ENCODE measurements at places on chromosomes 11 and 22.

- DNase-seq = no peak
Measured at GRCh38 chr11:41245184-41245583, 214.3 kb downstream of the LRRC4C start.

- DNase-seq = no peak
Measured at GRCh38 chr11:132318421-132319157, 948.2 kb downstream of the NTM start.

DNA sequence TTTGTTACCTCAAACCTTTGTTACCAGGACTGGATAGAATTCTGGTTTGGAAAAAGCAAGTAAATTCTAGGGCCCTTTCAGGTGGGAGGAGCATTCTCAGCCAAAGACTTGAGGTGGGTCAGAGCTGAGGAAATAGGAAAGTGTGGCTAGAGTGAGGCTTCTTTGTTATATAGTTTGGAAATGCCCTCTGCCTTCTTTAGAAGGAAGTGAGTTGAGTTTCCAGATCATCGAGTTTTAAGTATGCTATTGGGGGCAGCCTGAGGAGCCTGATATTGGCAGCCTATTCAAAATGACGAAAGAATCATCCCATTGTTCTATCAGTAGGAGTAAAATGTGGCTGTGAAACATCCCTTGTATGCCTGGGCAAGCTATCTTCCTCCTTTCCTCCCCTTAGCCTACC, 134.1 kb downstream of the ARHGAP42 start:
- DNase-seq = no peak

GRCh38 chr11:15222777-15223176, 108.1 kb downstream of the INSC start:
- DNase-seq = no peak

DNA sequence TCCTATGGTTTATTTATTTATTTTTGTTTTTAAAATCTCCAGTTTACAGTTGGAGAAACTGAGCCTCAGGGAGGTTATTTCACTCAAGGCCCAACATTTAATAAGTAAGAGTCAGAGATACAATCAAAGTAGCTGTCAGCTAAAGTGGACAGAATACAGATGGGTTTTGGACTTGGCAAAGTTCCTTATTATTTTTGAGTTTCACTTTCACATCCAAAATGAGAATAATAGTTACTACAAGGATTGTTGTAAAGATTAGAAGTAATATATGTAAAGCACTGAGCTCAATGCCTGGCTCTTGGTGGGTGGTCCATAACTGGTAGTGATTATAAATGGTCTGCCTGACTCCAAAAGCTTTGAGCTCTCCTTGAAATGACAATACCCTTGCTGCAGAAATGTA, 87.5 kb upstream of the SESN3 start:
- no peak for DNase-seq

GRCh38 chr11:59807047-59807610, 3.4 kb downstream of the MRPL16 start:
- DNase-seq = no peak

DNA sequence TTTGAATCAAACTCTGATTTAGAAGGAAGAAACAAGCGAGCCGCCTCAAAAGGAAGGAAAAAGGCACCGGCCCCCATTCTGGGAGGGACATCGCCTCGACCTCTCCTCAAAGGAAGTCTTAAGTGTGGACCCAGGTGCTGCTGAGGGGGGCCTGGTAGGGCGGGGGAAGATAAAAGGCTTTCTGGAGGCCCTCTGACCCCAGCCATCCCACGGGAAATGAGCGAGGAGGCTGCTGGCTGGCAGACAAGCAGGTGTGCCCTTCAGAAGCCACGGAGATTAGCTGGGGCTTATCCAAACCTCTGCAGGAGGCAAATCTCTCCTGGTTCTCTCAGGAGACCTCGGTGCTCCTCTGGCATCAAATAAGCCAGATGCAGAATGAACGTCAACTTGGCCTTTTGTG, 171.4 kb upstream of the BLID start:
- no peak for DNase-seq

- no peak for DNase-seq
Measured at GRCh38 chr11:19578871-19579270, 133.8 kb upstream of the NAV2 start.

DNA sequence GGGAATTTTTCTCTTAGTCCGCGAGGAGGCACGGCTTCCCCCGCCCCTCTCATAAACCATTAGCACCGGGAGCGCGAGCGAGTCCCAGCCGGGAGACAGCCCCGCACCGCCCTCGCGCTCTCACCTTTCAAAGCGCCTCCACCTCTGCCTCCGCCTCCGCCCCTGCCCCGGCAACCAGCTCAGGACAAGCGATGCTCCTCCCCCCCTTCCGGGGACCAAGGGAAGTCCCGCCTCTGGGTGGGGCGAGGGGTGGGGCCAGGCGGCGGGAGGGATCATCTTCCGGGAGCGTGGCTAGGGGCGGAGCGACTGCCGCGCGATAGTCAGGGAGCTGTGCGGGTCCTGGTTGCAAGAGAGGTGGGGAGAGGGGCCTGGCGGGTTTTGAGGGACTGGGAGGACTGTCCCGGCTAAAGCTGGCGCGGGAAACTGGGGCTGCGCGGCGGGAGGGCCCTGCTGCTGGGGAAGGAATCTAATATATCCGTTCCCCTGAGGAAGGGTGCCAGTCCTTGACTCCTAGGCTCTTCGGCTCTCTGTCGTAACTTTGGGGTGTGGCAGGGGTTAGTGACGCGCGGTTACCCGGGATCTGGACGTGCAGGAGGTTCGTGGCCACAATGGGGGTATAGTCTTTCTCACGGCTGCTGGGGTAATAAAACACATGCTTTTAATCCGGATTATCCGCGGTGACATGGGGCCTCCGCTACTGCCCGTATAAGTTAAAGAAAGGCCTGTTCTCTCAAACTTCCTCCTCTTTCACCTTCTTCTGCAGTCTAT, at the start of the genes CCDC82 and JRKL:
TSS of gene CCDC82 (minus strand) at position 193 of the 768 bp plus-strand sequence. CDS start 5,165 bp downstream, outside the sequence.
TSS of gene JRKL (plus strand) at position 294 of the 768 bp plus-strand sequence. CDS start 637 bp downstream, outside the sequence.
- peak; percentile 99 for DNase-seq

DNA sequence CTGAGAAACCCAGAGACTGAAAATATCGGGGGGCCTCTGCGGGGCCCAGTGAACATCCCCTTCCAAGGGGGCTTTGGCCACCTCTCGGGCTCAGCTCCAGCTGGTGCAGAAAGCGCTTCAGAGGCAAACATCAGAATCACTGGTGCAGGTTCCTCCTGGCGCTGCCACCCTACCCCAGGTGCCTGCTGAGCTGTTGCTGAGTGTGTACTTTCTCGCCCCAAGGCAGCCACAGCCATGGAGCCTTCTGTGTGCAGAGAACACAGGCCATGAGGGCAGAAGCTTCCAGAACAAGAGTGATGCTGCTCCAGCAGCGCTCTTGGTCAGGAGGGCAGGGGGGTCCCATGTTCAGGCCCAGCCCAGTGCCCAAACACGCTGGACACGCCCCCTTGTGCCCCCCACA, 6.3 kb downstream of the DRD4 start:
- no peak for DNase-seq

DNA sequence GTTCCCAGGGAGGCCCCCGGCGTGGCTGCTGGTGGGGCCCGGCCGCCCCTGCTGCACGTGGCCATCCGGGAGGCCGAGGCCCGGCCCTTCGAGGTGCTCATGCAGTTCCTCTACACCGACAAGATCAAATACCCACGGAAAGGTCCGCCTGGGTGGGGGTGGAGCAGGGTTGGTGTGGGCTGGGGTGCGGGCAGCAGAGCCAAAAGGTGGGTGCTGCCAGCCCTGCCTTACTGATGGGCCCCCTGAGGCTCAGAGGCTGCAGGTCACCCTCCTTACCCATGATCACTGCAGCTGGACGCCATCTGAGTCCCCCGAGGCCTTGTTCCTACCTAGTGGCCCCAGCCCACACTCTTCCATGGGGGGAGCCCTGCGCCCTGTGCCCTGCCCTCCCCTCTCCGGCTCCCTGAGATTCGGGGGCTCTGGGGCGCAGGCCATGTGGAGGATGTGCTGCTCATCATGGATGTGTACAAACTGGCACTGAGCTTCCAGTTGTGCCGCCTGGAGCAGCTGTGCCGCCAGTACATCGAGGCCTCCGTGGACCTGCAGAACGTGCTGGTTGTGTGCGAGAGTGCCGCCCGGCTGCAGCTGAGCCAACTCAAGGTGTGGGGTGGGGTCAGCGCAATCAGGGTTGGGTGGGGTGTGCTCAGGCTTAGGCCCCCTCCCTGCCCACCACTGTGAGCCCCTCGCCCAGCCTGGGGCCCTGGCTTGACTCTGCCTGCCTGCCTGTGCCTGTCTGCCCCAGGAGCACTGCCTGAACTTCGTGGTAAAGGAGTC, 7.6 kb downstream of the THAP7 start:
- no peak for DNase-seq

GRCh38 chr22:25060522-25061071, 108.1 kb downstream of the KIAA1671 start:
- peak; percentile 21 for DNase-seq

GRCh38 chr22:22201185-22201929, 43.2 kb upstream of the VPREB1 start:
- DNase-seq = no peak

DNA sequence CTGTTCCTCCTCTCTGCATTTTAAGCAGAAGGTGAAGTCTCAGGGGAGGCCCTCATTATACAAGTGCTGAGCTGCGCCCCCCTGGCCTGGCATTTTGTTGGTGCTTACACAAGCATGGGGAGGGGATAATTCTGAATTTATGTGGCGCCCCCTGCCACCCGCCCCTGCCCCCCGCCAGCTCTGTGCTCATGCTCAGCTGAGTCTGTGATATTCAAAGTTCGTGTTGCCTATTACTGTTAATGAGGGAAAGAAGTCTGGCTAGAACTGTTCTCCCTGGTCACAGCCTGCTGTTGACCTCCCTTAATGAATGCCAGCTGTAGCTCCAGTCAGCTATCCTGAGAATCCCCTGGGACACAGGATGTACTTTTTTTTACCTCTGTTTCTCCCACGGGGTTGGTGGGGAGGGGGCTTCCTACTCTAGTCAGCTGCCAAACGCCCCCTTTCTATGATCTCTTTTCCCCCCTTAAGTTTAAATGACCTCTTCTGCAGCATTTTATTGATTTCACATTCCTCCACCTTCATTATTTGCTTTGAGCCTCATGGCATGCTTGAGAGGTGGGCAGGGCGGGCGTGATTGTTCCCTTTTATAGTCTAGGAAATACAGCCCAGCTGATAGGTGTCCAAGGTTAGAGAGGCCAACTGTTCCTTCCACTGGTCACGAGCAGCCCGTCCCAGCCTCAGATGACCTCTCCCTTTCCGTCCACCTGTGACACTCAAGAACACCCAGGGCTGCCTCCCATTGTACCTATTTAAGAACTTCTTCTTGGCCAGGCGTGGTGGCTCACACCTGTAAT, 12.2 kb downstream of the USP2 start:
- DNase-seq = no peak

DNA sequence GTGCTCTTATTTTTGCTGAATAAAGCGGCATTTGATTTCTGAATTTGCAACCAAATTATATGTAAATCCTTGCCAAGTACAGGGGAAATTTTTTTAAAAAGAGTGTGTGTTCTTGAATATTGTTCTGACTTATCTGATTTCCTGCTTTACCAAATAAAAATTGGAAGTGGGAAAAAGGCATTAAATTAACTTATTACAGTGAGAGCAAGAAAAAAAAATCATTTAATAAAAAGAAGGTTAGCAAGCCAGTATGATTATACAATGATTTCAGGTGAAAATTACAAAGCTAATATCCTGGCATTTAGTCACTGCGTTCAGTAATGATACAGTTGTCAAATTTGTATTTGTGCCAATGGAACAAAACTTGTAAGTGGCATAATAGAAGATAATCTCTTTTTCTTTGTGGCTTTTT, 82.1 kb upstream of the PPARA start:
- DNase-seq = no peak

DNA sequence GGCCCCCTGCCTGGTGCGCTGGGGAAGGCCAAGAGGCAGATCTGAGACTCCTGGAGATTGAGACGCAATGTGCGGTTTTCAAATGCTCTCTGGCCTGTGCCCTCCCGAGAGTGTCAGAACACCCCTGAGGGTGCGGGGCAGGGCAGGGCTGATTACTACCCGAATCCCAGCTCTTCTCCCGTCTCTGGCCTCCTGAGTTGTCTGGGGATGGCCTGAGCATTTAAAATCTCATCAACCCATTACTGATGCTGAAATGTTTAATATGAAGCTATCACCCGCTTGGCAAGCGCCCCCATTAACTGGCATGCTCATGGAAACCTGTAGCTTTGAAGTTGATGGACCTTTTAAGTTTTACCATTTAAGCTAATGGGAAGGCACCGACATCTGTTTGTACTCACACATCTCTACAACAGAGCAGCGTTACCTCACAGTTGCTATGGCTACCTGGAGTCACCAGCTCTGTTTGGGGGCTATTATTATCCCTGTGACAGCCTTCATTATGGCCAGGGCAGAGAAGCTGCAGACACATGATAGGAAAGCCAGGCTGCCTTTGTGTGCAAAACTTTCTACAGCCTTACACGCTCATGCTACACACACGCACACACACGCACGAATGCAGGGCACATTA, 3.6 kb upstream of the MB start:
- DNase-seq = no peak

DNA sequence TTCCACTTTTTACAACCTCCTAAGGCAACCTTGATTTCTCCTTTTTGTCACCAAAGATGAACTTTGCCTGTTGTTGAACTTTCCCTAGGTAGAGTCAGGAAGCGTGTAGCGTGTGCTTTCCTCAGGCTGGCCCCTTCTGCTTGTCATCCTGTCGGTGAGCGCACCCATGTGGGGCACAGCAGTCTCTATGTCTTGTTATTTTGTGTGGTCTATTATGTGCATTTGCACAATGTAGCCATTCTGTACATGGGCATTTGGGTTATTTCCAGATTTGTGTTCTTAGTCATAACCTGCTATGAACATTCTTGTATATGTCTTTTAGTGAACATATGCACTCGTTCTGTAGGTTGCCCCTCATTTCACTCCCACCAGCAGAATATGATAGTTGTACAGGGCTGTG, 34.9 kb downstream of the CABIN1 start:
- DNase-seq = no peak

- DNase-seq = no peak
Measured at GRCh38 chr11:134745456-134745855, 333.4 kb upstream of the B3GAT1 start.

DNA sequence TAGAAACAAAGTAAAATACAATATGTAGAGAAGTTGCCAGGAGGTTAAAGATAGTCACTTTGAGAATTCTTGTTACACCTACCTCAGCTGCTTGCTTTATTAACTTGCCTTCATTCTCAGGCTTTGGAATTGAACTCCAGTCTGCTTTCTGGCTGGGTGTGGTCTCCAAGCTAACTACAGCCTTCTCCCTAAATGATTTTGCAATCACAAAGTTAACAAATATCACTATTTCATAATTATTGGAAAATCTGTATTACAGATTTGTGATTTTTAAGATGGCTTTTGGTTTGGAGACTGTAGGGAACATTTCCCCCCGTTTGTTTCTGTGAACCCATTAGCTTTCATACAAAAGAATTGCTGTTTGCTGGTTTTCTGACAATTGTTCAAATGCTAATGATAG, 2.2 kb downstream of the PLAAT5 start:
- DNase-seq = no peak

Measured in stimulated activated CD4-positive, alpha-beta T cell treated with anti-CD3 and anti-CD28 coated beads, Interleukin-4, amount 100 ng/mL, for 1 hour (primary cell).